ENCODE measurements at places on chromosomes 16 and 17.

DNA sequence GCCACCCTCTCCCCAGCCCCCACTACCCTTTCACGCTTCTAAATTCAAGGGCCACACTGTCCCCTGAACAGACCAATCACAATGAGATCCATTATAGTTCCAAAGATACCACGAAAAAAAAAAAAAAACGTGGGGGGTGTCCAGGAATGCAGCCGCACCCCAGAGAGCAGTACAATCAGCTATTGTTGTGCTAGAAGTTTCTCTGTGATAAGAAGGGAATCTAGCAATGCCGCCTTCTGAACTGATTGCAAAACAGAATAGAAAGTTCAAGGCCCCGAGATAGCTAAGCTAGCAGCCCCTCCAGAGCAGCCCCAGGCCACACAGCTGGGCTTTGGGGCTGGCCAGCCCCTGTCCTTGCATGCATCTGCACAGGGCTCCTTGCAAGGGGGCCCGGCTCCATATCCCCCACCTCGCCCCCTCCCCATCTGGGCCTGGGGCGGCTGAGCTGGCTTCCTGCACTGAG lies 86.9 kb upstream of the CBX4 start:
- no peak for DNase-seq

- DNase-seq = no peak
Observed at GRCh38 chr16:27759301-27759871, 209.4 kb downstream of the KATNIP start.

DNA sequence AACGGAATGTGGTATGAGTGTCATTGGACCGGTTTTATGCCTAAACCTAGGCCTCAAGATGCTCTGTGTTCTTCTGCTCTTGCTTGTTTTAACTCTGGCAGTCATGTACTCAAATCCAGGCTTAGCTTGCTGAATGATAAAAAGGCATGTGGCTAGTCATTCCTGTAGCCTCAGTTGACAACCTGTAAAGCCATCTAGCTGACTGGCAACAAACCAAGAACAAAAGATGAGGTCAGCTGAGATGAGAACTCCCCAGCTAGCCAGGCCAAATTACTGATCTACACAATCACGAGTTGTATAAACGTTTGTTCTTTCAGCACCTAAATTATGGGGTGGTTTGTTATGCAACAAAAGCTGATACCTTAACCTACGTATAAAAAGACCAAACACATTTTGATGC lies 1406.0 kb upstream of the CDH8 start:
- no peak for DNase-seq

DNA sequence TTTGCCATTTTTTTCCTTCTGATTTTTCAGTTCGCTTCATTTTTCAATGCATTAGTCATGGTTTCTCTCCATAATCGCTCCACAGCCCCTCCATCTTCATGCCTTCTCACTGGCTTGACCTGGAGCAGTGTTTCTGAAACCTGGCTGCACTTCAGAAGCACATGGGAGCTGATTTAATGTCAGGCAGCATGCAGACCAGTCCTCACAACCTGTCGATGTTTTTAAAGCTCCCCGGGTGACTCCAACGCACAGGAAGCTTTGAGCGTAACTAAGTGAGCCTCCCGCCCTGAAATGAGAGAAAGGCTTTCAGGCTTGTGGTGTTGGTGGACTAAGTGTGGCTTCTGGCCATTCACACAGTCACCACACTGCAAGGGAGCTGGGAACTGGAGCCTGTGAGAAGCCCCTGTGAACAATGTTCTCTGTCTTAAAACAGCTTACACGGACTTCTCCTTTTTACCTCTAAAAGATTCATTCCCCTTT lies 16.8 kb upstream of the DRG2 start:
- DNase-seq = peak; percentile 26

DNA sequence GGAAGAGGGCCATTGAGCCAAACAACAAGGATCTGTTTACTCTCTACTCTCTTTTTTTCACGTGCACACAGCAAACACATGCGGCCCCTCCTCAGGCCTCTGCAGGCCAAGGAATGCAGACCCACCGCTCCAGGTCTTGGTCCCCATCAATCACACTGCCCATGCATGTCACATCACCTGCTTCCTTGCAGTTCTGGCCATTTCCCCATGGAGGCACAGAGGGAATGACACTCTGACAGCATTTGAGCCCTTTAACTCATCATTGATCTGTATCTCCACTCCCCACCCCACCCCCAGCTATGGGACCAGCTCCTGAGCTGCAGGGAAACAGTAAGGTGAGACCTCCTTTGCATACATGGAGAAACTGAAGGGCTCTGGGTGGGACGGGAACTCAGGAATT lies 45.9 kb upstream of the MEIOC start:
- no peak for DNase-seq

DNA sequence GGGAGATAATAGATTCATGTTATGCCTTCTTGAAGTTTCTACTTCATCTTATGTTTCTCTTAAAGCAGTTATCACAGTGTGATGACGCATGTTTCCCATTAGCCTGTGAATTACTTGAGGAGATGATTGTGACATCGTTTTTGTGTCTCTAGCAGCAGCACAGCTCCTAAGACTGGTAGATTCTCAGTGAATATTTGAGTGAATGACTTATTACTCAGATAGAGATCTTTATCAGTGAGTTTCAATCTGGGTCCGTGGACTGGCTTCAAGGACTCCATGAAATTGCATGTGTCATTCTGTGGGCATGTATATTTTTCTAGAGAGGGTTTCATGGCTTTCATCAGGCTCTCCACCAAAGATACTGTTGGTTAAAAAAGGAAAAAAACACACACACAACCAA lies 29.9 kb downstream of the YPEL2 start:
- peak; percentile 56 for DNase-seq
